ENCODE measurements at places on chromosomes 12 and 14.

GRCh38 chr12:116222358-116222757 is 55.1 kb downstream of the MED13L start:
- peak; percentile 46 for DNase-seq

DNA sequence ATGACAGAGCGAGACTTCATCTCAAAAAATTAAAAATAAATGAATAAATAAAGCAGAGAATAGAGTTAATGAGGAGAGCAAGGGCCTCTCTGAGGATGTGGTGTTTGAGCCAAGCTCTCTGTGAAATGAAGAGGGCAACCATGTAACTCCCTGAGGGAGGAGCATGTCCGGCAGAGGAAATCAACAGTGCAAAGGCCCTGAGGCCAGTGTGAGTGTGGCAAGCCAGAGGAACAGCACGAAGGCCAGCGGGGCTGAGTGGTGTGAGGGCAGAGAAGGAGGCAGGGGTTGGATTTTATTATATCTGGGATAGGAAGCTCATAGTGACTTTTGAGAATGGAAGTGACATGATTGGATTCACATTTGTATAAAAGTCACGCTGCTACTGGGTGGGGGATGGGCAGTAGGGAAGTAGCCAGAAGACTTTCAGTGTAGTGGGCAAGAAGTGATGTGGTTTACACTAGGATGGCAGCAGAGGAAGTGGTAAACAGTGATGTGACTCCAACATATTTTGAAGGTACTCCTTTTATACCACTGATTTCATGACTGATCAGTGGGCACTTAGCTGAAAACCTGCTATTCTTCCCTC is 10.3 kb upstream of the LRP1-AS start:
- DNase-seq: no peak

DNA sequence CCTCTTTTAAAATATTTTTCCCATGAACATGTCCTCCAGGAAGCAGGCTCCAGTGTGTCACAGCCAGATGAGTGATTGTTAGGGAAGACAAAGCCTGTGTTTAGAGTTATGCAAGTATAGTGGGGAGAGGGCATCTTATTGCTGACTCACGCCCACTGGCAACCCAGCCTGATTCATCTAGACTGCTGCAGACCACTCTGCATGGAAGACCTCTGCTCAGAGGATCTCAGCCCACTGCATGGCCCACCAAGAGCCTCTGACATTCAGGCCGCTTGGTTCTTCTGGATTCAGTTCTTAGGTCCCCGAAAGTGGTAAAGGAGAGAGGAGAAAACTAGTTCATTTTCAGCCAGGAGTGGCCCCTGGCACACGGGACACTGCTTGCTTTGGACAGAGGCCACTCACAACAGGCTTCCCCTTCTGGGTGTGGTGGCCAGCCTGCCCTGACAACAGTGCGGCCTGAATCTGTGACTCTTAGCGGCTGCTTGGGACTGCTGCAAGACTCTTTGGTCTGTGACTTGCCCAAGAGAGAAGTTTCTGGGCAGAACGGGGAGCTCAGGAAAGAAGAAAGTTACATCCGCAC is 266.3 kb downstream of the ZFP36L1 start:
- no peak for DNase-seq

- DNase-seq: no peak
Observed at GRCh38 chr14:90616881-90617280, 199.3 kb downstream of the TTC7B start.

- no peak for DNase-seq
Observed at GRCh38 chr14:91331721-91332120, 85.9 kb downstream of the CCDC88C start.
